ENCODE measurements at places on chromosomes 7 and 10. TPM values are rescaled to one million over a fixed set of nuclear protein-coding genes. Genes with fewer than 3 reads are reported as not detected.

The WDFY4 gene
- 0.18 TPM for polyA plus RNA-seq

The SLC18A3 gene
- polyA plus RNA-seq = not detected

DNA sequence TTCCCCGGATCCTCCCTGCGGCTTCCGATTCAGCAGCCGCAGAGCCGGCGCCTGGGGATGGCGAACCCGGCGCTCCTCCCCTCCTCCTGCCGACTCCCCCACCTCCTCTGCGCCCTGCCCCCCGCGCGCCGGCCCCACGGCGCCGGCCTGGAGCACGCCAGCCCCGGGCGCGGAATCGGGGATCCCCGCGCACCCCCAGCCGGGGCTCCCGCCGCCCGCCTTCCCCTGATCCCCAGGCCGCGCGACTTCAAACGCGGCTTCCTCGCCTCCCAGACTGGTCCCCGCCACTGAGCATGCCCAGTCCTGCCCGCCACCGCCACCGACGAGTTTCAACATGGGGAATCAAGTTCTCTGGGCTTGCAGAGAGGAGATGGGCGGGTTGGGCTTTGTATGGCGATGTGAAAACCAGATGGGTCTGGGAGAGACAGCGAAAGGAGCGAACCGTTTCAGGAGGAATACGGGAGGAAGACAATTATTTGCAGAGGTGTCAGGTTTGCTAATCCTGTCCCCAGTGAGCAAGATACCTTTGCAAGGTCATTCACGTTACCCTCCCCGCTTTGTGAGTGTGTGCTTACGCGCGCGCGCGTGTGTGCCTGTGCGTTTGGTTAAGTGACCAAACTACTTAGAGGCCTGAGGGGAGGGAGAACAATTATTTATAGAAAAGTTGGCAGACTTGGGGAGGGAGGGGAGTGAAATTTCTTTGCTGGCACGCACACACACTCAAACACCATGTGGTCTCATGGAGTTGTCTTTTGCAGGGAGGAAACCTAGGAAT, at the start of gene PANK1:
PANK1 (minus strand) TSS at position 276 of the 775 bp plus-strand sequence. CDS start 351 bp downstream, outside the sequence.
- H3K4me3 ChIP-seq = peak within 1 kb of the TSS; percentile 79
- H3K36me3 ChIP-seq = no peaks in the 10 kb centered on the region
- peaks cover 17% of the 10 kb centered on the region for H3K4me1 ChIP-seq
- DNase-seq = peak; percentile 72
- H3K27ac ChIP-seq = no peak within 1 kb of the TSS

DNA sequence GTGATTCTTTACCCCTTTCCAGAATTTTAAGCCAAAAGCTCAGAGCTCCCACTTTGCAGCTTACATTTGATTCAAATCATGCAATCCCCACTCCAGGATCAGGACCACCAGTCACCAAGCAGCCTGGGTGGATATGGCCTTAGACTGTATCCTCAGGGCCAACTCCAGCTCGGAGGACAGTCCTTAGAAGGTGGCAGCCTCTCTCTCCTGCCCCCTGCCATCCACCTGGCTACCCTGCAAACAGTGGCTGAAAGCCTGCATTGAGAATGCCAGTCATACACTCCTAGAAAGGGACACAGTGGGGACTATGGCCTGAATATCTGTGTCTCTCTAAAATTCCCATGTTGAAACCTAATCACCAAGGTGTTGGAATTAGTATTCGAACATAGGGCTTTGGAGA, 50.0 kb upstream of the KCNMA1 start:
- H3K4me1 ChIP-seq = no peaks in the 10 kb centered on the region
- H3K27ac ChIP-seq = no peak overlapping the region
- H3K4me3 ChIP-seq = no peak overlapping the region
- no peak for DNase-seq

- DNase-seq = no peak
- H3K4me1 ChIP-seq = no peaks in the 10 kb centered on the region
- H3K4me3 ChIP-seq = no peak overlapping the region
- H3K27me3 ChIP-seq = no peaks in the 10 kb centered on the region
- H3K36me3 ChIP-seq = peaks cover 11% of the 10 kb centered on the region
Observed at GRCh38 chr10:92544296-92544695, 29.6 kb downstream of the IDE start.

The METTL27 gene
- polyA plus RNA-seq = 1.1 TPM

The SFMBT2 gene
- 1.3 TPM for polyA plus RNA-seq

The MALRD1 gene
- not detected for polyA plus RNA-seq

- H3K27me3 ChIP-seq = no peaks in the 10 kb centered on the region
- H3K36me3 ChIP-seq = no peaks in the 10 kb centered on the region
- no peaks in the 10 kb centered on the region for H3K4me1 ChIP-seq
Observed at GRCh38 chr10:127041552-127041951, 136.3 kb downstream of the DOCK1 start.

DNA sequence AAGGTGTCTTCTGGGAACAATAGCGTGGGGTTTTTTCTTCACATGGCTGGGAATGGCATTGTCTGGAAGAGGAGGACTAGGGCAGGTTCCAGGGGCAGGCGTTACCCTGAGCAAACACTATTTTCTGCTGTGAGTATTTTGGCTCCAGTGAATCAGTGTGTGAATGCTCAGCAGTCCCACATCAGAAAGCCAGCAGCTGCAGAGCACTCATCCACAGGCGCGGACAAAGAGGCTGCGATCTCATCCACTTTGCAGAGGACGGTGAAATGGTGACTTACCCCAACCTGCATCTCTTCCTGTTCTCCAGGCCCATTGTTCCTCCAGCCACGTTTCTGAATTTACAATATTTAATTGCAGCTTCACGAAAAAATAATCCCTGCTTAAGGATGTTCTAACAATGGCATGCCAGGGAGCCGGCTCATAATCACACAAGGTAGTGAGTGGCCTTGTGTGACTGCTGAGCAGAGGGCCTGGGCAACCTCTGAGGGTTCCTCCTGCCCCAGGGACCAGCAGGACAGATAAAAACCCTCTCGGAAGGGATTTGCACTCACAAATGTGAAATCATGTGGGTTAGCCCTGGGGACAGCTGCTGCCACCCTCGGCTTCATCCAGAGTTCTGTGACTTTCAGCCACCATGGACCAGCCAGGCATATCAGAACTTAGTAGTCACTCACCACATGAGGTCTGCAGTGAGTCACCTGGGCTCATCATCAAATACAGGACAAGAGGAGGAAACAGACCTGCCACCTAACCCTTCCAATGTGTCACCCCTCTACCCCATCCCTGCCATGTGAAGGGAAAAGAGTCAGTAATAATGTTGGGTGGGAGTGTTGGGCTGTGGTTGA, 65.0 kb upstream of the EN2 start:
- no peaks in the 10 kb centered on the region for H3K4me1 ChIP-seq
- DNase-seq = no peak
- H3K27ac ChIP-seq = no peak overlapping the region
- no peaks in the 10 kb centered on the region for H3K27me3 ChIP-seq
- H3K36me3 ChIP-seq = no peaks in the 10 kb centered on the region

DNA sequence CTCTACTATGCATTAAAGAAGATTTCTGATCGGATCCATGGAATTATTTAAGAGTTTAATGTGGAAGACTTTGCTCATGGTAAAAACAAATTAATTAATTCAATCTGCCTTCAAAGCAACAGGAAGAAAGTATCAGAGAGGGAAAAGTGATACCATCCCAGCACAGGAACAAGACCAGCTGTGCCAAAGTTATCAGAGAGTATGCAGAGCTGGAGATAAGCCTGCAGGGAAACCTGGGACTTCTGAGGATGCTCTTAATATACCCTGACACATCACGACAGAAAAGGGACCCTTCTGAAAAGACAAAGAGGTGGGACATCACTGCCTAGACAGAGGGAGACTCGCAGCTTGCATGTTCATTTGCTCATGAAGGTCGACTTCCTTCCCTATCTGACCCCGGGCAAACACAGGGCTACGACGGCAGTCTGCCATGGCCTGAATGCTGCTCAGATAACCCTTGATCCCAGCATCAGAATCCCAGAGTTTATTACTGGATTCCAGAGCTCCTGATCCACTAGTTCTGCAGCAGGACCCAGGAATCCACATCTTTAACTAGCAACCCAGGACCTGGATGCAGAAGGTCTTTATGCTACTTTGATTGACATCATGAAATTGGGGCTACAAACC, 29.5 kb downstream of the FAM171A1 start:
- no peaks in the 10 kb centered on the region for H3K36me3 ChIP-seq
- H3K27me3 ChIP-seq = no peaks in the 10 kb centered on the region
- H3K27ac ChIP-seq = no peak overlapping the region
- no peak overlapping the region for H3K4me3 ChIP-seq

The TMEM184A gene
- polyA plus RNA-seq = not detected

The EGR2 gene
- polyA plus RNA-seq = 0.47 TPM

DNA sequence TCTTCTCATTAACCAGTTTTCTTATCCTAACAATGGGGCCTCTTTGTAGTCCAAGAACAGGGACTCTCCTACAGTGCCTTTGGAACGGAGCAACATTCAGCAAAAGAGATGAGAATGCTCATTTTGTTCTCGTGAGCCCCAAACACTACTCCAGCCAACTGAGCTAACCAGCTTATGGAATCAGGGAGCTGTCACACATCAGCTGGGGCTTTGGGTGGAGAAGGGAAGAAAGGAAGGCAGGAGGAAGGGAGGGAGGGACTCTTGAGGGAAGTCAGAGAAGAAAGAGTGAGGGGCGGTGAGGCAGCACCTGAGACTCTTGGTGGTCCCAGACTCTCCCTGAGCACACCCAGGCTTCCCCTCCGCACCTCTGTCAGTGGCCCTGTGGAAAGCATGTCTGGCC, 123.1 kb downstream of the CLEC2L start:
- no peak overlapping the region for H3K4me3 ChIP-seq
- no peaks in the 10 kb centered on the region for H3K27me3 ChIP-seq
- H3K36me3 ChIP-seq = no peaks in the 10 kb centered on the region
- H3K4me1 ChIP-seq = peaks cover 3% of the 10 kb centered on the region
- no peak for DNase-seq

- H3K27ac ChIP-seq = no peak overlapping the region
- no peak overlapping the region for H3K4me3 ChIP-seq
- no peak for DNase-seq
- H3K36me3 ChIP-seq = no peaks in the 10 kb centered on the region
Observed at GRCh38 chr10:70302292-70302691, 18.5 kb upstream of the NPFFR1 start.

DNA sequence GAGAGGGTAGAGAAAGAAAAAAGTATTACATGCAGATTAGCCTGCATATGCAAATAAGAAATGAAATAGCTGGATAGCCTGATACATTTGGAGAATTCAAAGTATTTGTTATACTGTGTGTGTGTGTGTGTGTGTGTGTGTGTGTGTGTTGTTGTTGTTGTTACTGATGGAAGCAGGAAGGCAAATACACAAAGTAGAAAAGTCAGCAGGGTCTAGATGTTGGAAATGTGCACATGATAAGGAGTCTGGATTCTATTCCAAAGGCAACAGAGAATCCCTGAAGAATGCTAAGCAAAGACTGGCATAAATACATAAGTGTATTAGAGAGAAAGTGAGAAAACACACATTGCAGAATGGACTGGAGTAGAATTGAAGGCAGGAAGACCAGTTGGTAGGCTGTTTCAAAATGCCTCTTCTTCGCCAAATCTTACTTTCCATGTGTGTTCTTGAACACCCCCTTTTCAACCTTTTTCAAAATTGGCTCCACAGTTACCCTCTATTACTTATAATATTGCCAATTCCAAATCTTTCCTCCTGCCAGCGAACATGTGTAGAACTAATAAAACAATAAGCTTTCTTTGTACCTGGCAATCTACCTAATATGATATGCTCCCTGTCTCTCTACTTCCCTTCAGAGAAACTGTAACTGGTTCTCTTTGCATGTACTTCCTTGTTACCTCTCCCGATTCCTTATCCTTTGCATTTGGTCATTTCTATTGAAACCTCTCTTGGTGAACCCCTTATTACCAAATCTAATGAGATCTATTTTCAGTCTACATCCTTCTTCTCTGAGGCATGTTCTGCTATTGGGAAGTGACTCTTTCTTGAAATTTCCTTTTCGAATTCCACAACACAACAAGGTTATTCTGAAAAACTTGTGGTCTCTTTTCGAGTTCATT, 6.2 kb downstream of the CPED1 start:
- no peaks in the 10 kb centered on the region for H3K4me1 ChIP-seq
- H3K36me3 ChIP-seq = no peaks in the 10 kb centered on the region
- H3K27me3 ChIP-seq = peaks cover 30% of the 10 kb centered on the region

GRCh38 chr10:31625566-31625965, 303.1 kb downstream of the ARHGAP12 start:
- no peak overlapping the region for H3K27ac ChIP-seq
- no peaks in the 10 kb centered on the region for H3K27me3 ChIP-seq
- DNase-seq = no peak
- H3K4me3 ChIP-seq = no peak overlapping the region
- no peaks in the 10 kb centered on the region for H3K36me3 ChIP-seq
- no peaks in the 10 kb centered on the region for H3K4me1 ChIP-seq

GRCh38 chr10:14325325-14325955, 5.3 kb downstream of the FRMD4A start:
- no peak overlapping the region for H3K4me3 ChIP-seq
- no peaks in the 10 kb centered on the region for H3K36me3 ChIP-seq
- peak; percentile 11 for DNase-seq
- H3K27me3 ChIP-seq = peaks cover 4% of the 10 kb centered on the region
- H3K27ac ChIP-seq = no peak overlapping the region

GRCh38 chr10:43781480-43782361, 133.0 kb upstream of the ZNF32 start:
- peak; percentile 53 for DNase-seq
- H3K27ac ChIP-seq = no peak overlapping the region
- no peak overlapping the region for H3K4me3 ChIP-seq
- H3K27me3 ChIP-seq = no peaks in the 10 kb centered on the region
- peaks cover 11% of the 10 kb centered on the region for H3K4me1 ChIP-seq

DNA sequence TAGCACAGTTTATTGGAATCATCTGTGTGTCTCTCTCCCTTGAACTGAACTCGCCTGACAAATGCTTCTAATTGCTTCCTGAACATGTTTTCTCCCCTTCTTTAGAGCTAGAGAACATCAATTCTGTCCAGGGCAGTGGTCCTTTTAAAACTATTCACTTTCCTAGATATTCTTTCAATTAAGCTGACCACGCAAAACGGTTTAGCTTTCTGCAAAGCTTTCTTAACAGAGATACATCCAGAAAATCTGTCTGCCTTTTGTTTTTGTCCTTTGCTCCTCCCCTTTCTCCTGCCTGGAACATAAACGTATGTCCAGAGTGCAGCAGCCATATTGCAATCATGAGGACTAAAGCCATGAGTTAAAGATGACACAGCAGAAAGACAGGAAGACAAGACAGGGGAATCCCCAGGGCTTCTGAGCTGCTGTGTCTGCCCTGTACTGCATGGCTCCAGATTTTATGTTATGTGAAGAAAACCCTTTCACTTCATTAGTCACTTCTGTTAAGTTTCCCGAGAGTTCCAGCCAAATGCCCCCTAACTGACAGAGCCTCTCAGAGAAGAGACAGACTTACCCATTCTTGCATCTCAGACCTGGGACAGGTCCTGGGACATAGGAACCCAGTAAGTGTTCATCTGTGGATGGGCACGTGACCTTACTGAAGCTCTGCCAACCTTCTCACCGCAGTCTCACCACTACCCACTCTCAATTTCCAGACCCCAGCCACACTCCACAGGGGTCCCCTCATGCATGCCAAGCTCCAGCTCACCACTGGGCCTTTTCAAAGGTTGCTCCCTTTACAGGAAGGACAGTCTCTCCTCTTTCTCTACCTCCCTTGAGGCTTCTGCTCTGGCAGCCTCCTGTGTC, 35.0 kb upstream of the CPXM2 start:
- no peak for DNase-seq
- H3K4me1 ChIP-seq = no peaks in the 10 kb centered on the region
- H3K27ac ChIP-seq = no peak overlapping the region
- no peaks in the 10 kb centered on the region for H3K27me3 ChIP-seq
- H3K36me3 ChIP-seq = no peaks in the 10 kb centered on the region

- peaks cover 4% of the 10 kb centered on the region for H3K27me3 ChIP-seq
- H3K27ac ChIP-seq = no peak overlapping the region
- DNase-seq = no peak
- no peaks in the 10 kb centered on the region for H3K4me1 ChIP-seq
Observed at GRCh38 chr10:75283671-75284470, 48.1 kb upstream of the COMTD1 start.

GRCh38 chr10:80372675-80373074, 16.1 kb downstream of the DYDC2 start:
- no peak overlapping the region for H3K27ac ChIP-seq
- peaks cover 8% of the 10 kb centered on the region for H3K27me3 ChIP-seq
- no peak for DNase-seq
- no peaks in the 10 kb centered on the region for H3K36me3 ChIP-seq
- H3K4me3 ChIP-seq = no peak overlapping the region
